ENCODE measurements at places on chromosomes 11 and 22.
A peak's percentile ranks its signal among the peaks of the same experiment; 100 is the strongest.

- DNase-seq = no peak
These were observed 595.0 kb upstream of the LRRC4C start for GRCh38 chr11:42054351-42054900.

GRCh38 chr22:49380828-49381114 lies 446.9 kb downstream of the BRD1 start:
- no peak for DNase-seq

DNA sequence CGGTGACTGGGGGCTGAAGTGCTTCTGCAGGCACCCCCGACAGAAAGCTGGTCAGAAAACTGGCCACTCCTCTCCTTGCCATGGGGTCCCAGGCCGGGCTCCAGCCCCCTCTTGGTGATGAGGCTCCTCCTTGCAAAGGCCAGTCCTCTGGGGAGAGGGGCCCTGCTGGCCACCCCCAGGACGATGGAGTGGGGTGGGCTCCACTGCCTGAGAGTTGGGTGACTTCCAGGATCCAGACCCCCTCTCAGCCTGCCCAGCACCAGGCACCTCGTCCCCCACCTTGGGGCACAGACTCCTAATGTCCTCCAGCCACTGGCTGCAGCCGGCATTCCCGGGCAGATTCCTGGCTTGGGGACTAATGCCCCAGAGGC lies 441 bp upstream of the RPS6KA4 start:
- DNase-seq = no peak

GRCh38 chr11:116644201-116644940 lies 128.4 kb downstream of the BUD13 start:
- DNase-seq = no peak

- no peak for DNase-seq
These were observed 165.0 kb downstream of the SOX6 start for GRCh38 chr11:16191212-16191867.

GRCh38 chr22:36452250-36452977 lies 29.0 kb downstream of the TXN2 start:
- no peak for DNase-seq

DNA sequence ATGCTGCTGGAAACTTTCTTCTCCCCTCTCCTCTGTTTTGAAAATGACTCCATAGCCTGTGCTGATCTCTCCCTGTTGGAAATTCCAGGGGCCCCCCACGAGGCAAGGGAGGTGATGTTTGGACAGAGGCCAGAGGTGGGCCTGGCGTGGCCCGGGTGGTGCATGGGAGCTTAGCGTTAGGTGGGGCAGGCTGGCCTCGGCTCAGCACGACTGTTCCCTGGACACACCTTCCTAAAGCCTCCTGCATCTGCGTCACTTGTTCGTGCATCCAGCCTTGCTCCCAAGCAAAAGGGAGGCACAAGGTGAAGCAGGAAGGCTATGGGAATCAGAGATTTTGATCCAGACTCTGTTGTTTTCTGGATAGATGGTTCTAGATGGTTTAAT lies 135.2 kb downstream of the CEP164 start:
- DNase-seq = no peak

GRCh38 chr11:86069408-86070101 lies 671 bp upstream of the PICALM start:
- DNase-seq = no peak

- no peak for DNase-seq
These were observed 1.1 kb upstream of the VSIG2 start for GRCh38 chr11:124753205-124753604.

DNA sequence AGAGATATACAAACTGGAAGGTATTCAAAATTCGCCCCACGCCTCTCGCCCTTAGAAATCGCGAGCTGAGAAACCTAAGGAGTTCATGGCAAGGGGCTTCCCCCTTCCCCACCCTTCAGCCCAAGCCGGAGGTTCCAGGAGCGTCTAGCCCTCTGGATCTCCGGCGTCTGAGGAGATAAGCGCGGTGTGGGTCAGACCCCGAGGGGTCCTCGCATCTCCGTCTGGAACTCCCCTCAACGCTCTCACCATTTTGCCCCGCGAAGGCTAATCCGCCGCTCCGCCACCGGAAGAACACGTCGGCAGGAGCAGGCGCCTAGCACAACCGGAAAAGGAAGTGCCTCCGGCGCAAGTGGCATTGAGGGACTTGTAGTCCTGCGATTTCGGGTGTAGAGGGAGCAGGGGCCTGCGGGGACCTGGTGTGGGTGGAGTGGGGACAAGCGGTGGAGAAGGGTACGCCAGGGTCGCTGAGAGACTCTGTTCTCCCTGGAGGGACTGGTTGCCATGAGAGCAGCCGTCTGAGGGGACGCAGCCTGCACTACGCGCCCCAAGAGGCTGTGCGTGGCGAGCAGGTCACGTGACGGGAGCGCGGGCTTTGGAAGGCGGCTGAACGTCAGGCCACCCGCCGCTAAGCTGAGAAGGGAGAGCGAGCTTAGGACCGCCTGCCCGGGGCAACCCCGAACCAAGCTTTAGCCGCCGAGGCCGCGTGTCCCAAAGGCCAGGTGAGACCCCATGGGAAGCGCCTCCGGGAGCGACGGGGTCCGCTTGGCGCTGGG lies at the start of the genes FEN1 and TMEM258:
TSS of gene FEN1 (plus strand) at position 602 of the 773 bp plus-strand sequence. CDS start 2,451 bp downstream, outside the sequence.
TSS of gene TMEM258 (minus strand) at position 290 of the 773 bp plus-strand sequence. CDS start at position 249, 41 bp downstream.
- peak; percentile 70 for DNase-seq

DNA sequence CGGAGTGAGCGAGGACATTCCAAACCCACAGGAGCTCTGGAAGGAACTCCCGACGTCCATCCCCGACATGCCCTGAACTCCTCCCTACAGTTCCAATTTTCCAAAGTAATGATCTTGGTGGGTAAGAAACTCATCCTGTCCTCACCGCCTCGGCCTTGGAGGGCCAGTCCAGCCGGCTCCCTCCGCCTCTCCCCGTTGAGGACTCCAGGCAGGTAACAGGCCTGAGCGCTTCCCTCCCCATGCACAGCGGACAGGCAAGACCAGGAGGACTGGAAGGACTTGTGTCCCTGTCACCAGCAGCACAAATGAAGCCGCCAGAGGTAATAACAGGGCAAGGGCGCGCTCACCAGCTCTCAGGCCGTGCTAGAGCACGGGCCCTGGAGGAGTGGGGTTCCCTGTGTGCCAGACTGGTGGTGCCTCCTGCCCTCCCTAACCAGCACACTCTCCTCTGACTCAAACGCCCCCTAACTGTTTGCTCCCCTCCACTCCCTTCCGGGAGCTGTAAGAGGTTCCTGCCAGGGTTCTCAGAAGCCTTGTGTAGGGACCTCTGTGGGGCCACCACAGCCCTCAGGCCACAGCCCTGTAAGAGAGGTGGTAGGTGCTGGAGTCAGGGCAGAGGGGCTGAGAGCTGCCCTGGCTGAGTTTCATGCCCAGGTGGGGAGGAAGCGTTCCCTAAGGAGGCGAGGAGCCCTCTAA lies 17.1 kb downstream of the OVOL1 start:
- DNase-seq = no peak

DNA sequence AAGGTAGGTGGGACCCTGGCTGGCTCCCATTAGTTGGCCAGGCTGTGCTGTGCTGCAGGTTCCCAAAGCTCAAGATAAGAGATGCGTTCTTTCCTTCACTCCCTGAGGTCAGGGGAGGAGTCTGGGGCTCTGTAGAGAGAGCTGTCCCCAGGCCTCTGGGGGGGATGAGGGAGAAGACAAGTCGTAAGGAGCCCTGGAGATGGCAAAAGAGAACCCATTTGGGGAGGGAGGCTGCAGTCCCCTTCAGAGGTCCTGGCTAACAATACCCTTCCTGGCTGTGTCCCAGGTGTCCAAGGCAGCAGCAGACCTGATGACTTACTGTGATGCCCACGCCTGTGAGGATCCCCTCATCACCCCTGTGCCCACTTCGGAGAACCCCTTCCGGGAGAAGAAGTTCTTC lies 916 bp downstream of the GNG3 start:
- DNase-seq = no peak

- DNase-seq = no peak
These were observed 128.4 kb downstream of the OPCML start for GRCh38 chr11:133403900-133404299.

DNA sequence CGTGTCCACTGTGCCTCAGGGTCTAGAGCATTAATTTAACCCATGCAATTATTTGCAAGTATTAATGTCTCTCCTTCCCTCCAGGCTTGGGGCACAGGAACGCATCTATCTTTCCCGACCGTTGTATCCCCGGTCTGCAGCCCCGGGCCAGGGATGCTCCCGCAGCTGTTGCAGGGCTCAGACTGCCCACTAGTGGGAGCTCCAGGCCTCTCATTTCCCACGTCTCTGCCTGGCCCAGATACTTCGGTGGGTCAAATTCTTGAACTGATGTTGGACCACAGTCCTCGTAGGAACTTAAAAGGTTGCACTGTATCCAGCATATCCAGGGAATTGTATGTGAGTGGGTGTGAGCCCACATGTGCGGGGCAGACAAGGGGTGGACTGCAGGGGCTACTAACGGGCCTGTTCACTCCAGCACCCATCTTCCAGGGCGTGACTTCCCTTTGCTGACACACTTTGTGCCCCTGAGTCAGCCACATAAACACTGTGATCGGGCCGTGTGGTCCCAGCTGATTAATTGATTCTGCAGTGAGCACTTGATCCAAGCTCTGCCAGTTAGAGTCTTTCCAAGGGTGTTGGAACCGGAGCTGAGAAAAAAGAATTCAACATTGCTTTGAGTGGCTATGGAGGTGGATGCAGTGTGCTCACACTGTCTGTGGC lies 451.3 kb downstream of the TBC1D22A start:
- DNase-seq = no peak

GRCh38 chr22:21710156-21710555 lies 25.4 kb downstream of the YPEL1 start:
- no peak for DNase-seq

DNA sequence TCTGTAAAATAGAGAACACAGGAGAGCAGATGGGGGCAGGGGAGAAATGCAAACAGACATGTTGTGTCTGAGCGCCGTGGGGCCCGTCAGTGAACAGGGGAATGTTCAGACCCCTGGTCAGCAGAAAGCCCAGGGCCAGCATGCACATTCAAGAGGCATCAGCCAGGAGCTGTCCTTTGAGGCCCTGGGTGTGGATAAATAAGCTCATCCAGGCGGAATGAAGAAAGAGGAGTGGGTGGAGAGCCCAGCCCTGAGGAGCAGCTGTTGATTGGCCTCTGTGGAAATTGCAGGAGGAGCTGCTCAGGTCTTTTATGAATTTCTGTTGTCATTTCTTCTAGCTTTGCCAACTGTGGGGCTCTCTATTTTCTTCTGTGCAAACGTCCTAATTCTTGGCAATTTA lies 49.7 kb upstream of the CECR2 start:
- no peak for DNase-seq

DNA sequence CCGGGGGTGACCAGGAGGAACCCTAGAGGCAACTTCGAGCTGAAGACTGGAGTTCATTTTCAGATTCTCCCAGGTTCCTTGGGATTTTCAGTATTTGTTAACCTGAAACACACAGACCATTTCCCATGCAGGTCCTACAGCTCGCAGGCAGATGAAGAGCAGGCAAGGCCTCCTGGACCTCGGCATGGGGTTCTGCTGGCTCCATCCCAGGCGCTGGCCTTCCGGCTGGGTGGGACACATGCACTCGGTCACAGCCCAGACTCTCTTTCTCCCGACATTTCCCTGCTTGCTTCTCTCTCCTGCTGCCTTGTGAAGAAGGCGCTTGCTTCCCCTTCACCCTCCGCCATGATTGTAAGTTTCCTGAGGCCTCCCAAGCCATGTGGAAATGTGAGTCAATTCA lies 15.4 kb upstream of the TTLL12 start:
- DNase-seq = no peak

All from stimulated activated CD4-positive, alpha-beta T cell treated with anti-CD3 and anti-CD28 coated beads, Interleukin-1b, Interleukin-23, amount 100 ng/mL, for 1 hour (primary cell).